ENCODE measurements at places on chromosomes 16 and 17.

GRCh38 chr16:89074803-89075688 is 18.6 kb upstream of the ACSF3 start:
- no peak for DNase-seq

GRCh38 chr17:80119839-80120238 is 18.5 kb downstream of the GAA start:
- DNase-seq: no peak

DNA sequence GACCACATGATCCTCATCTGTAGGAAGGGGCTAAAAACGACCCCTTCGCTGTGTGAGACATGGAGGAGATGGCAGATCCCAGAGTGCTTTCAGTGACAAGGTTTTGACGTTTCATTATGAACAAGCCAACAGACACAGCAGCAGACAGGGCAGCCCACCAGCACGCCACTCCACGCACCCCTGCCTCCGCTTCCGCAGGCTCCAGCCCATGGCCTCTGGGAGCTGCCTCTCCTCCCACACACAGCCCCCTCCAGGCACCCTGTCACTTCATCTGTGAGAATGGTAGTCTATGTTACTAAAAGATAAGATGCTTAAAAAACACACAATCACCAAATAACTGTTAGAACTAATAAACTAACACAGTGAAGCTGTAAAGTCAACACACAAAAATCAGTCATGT is 12.3 kb upstream of the ADCY7 start:
- no peak for DNase-seq

- no peak for DNase-seq
Observed at GRCh38 chr16:813204-813915, 12.8 kb upstream of the GNG13 start.

DNA sequence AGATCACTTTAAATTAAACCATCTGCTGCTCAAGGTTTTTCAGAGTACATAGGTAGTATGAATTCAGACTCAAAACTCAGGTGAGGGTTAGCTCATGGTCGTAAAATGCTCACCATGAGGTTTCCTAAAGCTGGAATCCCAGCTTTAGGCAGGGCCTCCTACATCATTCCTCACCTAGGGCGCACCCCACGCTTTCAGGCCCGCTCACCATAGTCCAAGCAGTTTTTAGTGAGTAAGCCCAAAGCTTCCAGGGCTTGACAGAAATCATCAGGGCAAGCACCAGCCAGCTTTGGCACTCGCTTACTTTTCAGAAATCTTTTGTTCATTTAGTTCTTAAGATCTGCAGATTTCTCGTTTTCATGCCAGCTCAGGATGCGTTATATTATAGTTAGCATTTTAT is 89.8 kb downstream of the HIC1 start:
- DNase-seq: no peak

DNA sequence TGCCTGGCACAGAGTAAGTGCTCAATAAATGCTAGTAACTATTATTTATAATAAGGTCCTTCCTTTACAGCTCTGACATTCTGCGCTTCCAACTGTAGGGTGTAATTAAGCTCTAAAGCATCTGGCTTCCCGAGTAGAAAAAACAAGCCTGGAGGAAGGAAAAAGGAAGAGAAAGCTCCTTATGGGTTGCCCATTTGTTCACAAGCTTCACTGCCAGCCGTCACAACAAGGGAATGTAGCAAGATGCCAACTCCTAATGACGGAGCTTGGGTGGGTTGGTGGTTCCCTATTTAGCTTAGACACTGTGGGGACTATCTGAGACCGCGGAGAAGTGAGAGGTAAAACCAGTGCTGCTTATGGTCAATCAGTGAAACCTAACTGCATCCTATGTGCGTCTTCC is 7.3 kb upstream of the RPRML start:
- DNase-seq: no peak

- DNase-seq: no peak
Observed at GRCh38 chr16:30567160-30567990, 4.1 kb downstream of the ZNF688 start.

DNA sequence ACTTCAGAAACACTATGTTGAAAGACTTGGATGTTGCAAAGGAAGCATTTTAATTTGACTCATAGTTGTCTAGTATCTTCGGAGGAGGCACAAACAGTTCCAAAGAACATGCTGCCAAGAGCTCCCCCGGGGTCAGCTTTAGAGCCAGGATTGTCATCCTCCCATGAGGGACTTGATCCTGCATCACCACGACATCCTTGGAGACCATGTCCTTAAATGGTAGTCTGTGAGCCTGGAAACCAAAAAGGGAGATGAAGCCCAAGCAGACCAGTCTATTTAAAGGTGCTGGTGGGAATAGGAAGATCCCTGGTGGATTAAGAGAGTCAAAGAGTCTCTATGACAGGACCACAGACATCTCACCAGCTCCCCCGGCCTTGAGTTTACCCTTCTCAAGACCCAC is 33.3 kb upstream of the DYNLRB2 start:
- DNase-seq: no peak

DNA sequence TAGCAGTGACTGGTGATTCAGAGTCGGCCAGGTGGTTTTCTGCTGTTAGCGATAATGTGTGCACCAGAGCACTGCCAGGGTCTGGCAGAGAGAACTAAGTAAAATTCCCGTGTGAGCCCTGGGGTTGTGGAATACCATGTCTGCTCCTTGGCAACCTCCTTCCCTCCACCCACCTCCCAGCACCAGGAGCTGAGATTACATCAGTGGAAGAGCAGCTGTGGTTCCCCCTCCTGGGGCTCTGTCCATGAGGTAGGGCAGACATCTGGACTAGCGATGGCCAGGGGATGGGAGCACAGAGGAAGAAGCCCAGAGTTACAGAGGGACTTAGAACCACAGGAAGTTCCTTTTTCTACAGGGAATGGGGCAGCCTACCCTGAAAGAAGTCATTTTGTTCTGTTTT is 15.8 kb downstream of the CLEC10A start:
- no peak for DNase-seq

DNA sequence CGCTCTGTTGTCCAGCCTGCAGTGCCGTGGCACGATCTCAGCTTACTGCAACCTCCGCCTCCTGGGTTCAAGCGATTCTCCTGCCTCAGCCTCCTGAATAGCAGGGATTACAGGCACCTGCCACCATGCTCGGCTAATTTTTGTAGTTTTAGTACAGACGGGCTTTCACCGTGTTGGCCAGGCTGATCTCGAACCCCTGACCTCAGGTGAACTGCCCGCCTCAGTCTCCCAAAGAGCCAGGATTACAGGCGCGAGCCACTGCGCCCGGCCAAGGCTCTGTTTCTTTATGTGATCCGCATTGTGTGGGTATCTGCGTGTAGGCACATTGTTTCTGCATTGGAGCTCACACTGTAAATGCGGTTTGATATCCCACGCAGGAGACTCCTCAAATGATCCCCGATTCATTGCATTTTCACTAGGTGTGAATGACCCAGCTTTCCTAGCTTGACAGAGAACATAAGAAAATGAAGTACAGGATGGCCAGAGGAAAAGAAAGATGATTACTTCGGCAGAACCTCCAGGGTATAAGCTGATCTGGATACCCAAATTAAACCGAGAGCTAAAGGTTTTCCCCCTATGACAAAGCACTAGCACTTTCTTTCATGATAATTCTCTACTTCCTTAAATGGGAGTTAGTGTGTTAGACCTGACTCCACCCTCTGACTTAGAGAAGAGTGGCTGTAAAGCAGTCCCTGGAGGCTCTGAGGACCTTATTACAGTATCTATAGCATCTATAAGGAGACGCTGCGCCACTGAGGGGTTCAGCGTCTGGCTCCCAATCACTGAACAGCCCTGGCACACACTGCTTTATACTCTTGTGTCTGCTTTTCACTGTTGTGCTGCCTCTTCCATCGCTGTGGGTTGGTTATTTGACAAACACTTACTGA is 17.3 kb downstream of the COTL1 start:
- no peak for DNase-seq

DNA sequence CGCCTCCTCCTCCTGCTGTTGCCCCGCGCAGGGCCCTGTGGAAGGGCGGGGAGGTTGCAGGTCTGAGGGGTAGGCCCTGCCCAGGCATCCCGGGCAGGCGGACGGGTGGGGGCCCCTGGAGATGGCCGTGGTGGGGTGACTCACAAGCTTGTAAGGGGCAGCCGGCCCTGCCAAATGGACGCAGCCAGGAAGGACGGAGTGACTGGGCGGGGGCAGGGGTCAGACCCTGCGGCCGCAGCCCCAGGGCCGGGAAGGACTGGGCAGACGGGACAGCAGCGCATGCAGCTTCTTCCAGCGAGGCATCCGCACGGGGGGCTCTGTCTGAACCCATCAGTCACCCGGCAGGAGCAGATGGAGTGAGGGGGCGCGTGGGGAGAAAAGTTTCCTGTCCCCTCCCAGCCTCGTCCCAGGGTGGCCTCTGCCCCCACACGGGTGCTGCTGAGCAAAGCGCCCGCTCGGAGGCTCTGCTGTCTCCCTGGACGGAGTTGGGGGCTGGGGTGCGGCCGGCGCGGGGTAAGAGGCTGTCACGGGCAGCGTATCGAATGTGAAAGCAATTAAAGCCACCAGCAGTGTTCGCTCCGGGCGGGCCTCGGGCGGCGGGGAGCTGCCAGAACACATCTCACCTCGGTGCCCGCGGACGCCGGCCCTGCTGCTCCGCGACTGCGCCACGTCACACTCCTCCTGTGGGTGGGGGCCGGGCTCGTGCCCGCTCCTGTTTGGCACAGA is 5.4 kb upstream of the PRR35 start:
- DNase-seq: no peak

GRCh38 chr16:26365161-26365940 is 673.6 kb downstream of the HS3ST4 start:
- DNase-seq: no peak

GRCh38 chr17:1673041-1673785 is 11.5 kb downstream of the PRPF8 start:
- DNase-seq: no peak

DNA sequence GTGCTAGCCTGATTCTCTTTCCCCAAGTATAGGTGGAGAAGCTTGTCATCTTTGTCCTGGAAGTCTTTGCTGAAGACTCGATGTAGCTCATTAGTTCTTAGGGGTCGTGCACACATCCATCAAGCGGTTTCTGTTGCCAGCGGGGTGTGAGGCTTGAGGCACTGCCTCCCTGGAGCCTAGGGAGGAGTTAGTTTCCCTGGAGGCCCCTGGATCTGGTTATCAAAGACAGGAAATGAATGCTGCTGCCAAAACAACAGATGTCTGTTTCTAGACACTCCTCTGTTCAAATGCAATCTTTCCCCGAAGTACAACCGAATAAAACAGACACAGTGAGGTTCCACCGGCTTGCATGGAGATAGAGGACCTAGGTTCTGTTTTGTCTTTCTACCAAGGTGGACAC is 17.5 kb downstream of the HS3ST4 start:
- no peak for DNase-seq

GRCh38 chr17:4310354-4311060 is 46.7 kb upstream of the ANKFY1 start:
- no peak for DNase-seq

- no peak for DNase-seq
Observed at GRCh38 chr17:69390795-69391501, 23.5 kb upstream of the MAP2K6 start.

DNA sequence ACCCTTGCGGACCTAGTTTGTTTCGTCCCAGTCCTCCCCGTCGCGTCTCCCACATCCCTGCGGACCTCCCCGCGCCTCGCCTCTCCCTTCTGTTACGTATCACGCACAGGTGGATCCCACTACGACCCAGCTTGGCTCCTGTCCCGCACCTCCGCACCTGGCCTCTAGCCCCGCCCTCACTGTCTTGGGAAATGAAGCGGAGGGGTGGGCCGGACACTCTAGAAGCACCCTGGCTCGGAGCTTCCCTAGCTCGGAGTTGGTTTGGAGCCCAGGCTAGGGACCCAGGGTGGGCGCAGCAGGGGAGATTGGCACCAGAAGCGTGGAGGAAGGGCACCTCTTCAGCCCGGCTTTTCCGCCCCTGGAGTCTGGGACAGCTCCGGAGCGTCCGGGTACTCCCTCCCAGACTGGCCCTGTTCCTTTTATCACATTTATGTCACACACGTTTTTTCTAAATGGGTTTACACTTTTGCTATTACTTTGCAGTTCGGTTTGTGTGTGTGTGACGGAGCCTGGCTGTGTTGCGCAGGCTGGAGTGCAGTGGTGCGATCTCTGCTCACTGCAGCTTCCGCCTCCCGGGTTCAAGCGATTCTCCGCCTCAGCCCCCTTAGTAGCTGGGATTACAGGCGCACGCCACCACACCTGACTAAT is 1.4 kb upstream of the CEMP1 start:
- no peak for DNase-seq

GRCh38 chr17:1959871-1960544 is 65.1 kb downstream of the RTN4RL1 start:
- DNase-seq: no peak

DNA sequence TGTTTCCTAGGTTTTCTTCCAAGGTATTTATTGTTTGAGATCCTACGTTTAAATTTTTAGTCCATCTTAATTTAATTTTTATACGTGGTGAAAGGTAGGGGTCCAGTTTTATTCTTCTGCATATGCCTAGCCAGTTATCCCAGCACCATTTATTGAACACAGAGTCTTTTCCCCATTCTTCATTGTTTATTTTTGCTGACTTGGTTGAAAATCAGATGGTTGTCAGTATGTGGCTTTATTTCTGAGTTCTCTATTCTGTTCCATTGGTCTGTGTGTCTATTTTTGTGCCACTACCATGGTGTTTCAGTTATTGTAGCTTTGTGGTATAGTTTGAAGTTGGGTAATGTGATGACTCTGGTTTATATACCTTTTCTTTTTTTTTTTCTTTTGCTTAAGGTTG is 753.0 kb upstream of the GOT2 start:
- no peak for DNase-seq

DNA sequence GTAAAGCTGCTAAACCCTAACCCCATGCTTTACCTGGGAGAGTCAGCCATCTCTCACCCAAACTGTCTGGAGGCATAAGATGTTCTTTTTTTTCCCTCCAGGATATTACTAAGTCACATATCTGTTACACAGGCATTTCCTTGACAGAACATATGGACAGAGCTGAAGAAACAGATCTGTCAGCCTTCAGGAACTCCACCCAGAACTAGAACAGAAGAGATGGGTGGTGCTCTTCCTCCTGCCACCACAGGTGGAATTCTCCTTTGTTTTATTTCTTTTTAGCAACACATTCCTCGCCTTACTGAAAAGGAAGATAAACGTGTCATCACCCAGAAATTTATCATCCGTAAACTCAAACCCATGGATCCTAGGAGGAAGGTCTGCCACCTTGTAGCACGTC is 8.8 kb downstream of the MYCBPAP start:
- no peak for DNase-seq

DNA sequence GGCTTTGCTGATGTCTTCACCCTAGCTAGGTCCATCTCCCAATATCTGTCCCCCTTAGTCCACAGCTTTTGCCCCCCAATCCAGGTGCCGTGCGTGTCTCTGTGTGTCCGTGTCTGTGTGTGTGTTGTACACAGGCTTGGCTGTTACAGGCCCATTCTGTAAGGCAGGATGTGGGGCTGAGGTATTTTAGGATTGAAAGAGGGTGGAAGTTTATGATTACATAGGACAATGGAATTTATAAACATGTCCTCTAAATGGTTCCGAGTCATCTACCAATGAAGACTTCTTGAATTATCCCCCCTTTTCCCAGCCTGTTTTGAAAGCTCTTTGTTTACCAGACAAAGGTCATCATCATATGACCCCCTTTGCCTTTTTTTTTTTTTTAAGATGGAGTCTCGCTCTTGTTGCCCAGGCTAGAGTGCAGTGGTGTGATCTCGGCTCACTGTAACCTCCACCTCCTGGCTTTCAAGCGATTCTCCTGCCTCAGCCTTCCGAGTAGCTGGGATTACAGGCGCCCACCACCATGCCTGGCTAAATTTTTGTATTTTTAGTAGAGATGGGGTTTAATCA is 21.9 kb downstream of the ACE start:
- DNase-seq: no peak

Measured in D721Med (cell line).